ENCODE measurements at places on chromosomes 2 and 18.

- no peak for DNase-seq
These were observed 237.7 kb downstream of the NYAP2 start for GRCh38 chr2:225637259-225637658.

DNA sequence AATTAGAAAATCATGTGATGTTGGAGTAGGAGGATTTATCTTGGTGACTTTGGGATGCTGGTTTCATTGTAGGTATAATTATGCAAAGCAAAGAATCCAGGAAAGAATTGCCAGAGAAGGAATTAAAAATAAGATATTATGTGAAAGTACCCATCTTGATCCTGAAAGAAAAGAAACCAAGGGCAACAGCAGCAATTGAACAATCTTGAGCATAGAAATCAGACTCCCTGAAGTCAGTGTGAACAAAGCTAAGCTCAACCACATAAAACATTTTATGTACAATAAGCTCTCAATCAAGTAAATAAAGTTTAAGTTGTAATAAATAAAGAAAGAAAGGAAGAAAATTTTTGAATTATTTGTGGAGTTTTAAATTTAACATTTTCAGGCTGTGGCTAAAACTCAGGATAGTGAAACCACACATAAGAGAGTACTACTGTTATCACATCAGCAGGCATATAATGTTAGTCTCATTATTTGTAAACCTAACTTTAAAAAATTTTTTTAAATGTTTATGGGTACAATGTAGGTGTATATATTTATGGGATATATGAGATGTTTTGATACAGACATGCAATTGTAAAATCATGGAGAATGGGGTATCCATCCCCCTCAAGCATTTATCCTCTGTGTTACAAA lies 32.8 kb upstream of the GPR55 start:
- no peak for DNase-seq

GRCh38 chr2:231682603-231683291 lies 25.6 kb upstream of the PTMA start:
- no peak for DNase-seq

- no peak for DNase-seq
These were observed 17.1 kb upstream of the CAVIN2 start for GRCh38 chr2:191863988-191864387.

GRCh38 chr18:46478796-46479195 lies 178.2 kb downstream of the LOXHD1 start:
- DNase-seq, result no peak

- DNase-seq, result no peak
These were observed 123.0 kb downstream of the PMAIP1 start for GRCh38 chr18:60022671-60023276.

DNA sequence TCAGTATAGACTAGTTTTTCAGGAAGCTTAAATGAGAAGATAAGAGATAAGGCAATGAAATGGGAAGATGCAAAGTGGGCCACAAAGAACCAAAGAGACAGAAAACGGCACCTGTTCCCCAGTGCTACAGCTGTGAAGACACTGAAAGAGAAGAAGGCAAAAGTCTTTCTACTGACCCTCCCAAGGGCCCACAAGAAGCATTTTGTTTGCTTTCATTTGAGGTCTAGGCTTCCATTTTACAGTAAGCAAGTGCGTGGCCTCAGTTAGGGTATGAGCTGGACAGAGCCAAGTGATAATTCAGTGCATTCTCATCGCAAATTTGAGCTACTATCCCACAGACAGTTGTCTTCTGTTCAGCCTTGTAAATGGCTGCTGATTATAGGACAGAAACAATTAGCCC lies 53.4 kb upstream of the STK17B start:
- DNase-seq, result no peak

DNA sequence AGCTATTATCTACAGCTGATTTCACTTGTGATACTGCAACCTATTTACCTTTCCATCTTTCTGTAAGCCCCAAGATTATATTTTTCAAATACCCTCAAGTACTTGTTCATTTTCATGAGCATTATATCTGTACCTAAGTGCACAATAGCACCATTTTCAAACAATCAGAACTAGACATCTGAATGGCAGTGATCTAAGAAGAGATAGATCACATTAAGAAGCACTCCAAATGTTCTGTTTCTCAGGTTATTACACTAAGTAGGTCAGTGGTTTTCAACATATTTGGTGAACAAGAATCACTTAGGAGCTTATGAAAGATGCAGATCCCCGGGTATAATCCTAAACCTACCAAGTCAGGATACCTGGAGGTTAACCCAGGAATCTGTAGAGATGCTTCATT lies 872.7 kb downstream of the DCDC2C start:
- DNase-seq, result no peak

DNA sequence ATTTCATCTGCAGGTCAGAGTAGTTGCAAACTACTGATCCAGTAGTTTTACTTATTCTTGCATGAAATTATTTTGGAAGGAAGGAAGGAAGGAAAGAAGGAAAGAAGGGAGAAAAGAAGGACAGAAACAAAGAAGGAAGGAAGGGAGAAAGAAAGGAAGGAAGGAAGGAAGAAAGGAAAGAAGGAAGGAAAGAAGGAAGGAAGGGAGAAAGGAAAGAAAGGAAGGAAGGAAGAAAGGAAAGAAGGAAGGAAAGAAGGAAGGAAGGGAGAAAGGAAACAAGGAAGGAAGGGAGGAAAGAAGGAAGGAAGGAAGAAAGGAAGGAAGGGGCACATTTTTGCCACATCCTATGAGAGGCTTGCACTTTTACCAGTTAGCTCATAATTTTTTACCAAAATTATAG lies 186.2 kb downstream of the LRRTM4 start:
- no peak for DNase-seq

DNA sequence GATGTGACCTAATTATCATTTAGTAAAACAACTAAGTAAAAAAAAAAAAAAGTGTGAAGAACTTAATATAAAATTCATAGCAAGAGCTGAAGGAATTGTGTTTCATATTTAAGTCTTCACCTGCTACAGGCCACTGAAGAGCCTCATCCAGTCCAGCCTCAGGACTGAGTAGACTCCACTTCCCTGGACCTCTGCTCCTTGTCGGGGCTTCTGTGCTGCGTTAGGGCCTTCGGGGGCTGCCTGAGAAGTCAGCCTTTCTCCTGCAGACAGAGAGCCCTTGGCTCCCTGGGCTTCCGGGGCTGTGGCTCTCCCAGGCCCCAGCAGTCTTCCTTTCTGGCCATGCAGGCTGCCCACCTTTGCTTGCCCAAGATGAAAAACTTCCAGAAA lies 95.5 kb downstream of the MTCL1 start:
- no peak for DNase-seq

GRCh38 chr18:8303151-8303755 lies 306.0 kb upstream of the RAB12 start:
- DNase-seq, result no peak
